ENCODE measurements at places on chromosomes 1 and 21.

- no peak for DNase-seq
Measured at GRCh38 chr1:201964261-201964660, 9.0 kb downstream of the TIMM17A start.

- peak; percentile 37 for DNase-seq
Measured at GRCh38 chr1:241998412-241998921, 431 bp downstream of the MAP1LC3C start.

DNA sequence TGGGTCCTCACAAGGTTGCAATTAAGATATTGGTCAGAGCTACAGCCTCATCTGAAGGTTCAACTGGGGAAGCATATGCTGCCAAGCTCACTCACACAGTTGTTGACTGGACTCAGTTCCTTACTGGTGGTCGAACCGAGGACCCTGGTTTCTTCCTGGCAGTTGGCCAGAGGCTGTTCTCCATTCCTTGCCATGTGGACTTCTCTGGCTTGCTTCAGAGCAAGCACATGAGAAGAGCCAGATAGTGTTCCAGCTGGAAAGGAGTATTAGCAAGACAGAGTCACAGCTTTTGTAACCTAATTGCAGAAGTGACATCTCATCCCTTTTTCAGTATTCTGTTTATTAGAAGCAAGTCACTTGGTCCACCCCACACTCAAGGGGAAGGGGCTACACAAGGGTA lies 23.6 kb downstream of the POU2F1 start:
- DNase-seq = no peak

DNA sequence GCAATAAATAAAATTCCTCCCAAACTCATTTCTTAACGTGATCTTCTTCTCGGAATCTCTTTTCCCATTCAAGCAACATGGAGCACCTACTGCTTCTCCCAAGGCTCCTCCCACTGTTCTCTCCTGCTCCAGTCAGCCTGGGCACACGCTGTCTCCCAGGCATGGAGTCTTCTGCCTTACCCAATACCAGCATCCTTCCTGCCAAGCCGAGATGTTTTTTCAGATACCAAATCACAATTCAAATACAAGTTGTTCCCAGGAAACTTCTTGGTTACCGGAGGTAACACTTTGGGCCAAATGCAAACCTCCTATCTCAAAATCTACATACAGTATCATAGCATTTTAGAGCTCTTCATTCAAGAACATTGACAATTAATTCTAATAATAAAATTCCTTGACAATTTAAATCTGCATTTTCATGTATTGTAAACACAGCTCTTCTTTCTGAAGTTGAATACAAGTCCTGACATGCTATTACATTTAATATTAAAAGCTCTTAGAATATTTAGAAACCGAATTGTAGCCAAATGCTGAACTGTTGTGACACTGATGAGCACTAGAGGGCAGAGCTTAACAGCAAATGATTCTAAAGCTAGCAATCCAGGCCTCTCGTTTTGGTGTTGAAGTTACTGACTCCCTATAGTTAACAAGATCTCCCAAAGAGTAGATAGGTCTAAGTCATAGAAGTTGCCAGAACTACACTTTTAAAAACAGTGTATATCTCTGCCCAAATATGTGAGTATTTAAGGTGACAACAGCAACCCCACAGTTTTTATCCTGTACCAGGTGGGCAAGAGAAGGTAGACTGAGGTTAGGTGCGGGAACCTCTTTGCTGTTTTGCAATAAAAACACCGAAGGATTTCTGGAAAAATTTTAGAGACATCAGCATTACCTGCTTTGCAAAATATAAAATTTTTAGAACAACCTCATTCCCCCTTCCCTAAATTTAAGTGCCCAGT lies 52.3 kb downstream of the BCAR3 start:
- DNase-seq = no peak

DNA sequence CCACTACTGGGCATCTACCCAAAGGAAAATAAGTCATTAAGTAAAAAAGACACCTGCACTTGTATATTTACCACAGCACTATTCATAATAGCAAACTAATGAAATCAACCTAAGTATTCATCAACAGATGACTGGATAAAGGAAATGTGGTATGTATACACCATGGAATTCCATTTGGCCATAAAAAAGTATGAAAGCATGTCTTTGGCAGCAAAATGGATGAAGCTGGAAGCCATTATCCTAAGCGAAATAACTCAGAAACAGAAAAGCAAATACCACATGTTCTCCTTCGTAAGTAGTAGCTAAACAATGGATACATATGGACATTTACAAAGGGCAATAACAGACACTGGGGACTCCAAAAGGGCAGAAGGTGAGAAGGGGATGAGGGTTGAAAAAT lies 485.7 kb upstream of the BRINP3 start:
- no peak for DNase-seq

GRCh38 chr1:177219554-177220458 lies 49.0 kb downstream of the BRINP2 start:
- no peak for DNase-seq

DNA sequence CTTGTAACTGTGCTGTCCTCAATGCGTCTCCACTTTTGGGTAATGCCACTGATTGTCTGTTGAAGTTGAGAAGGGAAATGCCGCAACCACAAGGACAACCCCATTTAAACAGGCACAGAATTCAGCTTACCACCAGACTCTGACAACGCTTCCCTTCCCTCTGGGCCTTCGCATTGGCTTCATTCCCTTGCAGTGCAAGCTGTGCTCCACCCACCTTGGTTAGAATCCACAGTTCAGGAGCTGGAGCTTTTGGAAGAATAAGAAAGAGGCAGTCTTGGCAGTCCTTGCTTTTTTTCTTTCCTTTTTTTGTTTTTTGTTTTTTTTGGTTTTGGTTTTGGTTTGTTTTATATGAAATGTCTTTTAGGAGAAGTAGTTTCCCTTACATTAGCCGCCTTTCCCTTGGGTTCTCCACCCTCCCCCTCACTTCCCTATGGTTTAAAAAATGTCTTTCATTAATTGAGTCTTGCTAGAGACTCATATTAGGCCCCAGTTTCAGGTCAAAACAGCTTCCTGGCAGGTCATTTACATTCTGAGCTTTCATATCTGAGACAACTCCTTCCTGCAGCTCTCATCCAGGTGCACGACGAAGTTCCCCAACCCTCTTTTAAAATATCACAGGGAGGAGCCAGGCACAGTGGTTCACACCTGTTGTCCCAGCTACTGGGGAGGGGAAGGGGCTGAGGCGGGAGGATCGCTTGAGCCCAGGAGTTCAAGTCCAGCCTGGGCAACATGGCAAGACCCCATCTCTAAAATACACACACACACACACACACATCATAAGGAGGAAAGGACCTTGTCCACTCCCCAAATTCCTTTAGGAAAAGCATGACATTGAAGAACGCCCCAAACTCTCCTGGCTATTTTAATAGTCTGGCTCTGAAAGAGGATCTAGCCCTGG lies 20.7 kb upstream of the LAX1 start:
- no peak for DNase-seq

GRCh38 chr1:101360506-101360905 lies 123.7 kb downstream of the S1PR1 start:
- no peak for DNase-seq

GRCh38 chr1:11854519-11854918 lies 4.2 kb downstream of the NPPB start:
- DNase-seq = no peak

GRCh38 chr1:58964880-58965279 lies 181.0 kb upstream of the JUN start:
- no peak for DNase-seq

DNA sequence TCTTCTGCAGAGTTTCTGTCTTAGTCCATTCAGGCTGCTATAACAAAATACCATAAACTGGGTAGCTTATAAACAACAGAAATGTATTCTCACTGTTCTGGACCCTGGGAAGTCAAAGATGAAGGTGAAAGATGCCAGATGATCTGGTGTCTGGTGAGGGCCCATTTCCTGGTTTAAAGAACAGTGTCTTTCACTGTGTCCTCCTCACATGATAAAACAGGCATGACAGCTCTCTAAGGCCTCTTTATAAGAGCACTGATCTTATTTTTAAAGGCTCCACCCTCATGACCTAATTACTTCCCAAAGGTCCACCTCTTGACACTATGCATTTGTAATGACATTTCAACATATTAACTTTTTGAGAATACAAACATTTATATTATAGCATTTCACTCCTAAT lies 250.2 kb upstream of the ZRANB2 start:
- no peak for DNase-seq

DNA sequence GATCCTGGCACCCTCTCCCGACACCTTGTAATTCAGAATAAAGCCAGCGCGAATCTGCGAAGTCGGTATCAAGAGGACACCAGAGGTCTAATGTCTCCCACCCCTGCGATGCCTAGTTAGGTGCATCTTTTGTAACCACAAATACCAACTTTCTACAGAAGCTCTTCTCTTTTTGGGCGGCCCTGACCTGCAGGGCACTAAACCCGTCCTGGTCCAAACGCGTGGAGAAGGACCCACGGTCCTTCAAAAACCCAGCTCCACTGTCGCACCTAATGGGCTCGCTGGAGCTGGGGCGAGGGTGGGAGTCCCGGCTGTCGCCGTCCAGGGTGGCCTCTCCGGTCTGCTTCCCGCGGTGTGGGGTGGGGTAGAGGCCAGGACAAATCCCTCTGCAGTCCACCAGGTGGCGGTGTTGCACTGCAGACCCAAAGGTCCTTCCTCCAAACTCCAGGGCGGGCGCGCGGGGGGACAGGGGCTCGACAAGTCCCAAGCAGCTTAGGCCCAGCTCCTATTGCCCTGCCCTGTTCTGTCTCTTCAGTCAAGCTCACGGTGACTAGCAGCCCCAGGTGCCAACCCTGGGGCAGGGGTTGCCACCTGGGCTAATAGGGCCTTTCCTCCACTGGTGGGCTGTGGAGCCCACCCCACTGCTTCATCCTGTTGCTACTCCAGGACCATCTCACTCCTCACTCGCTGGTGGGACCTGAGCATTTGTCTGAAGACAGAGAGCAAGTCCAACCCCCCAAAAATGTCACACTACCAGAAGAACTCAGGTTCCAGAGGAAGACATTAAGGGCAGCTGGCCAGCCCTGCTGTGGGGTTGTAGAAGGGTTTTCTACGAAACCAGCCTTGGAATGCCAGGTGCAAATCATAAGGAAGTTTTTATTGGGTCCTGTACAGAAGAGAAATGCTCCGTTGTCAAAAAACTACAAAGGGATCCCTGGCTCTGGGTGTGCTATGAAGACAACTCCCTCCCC lies 2.8 kb downstream of the HES3 start:
- DNase-seq = no peak

DNA sequence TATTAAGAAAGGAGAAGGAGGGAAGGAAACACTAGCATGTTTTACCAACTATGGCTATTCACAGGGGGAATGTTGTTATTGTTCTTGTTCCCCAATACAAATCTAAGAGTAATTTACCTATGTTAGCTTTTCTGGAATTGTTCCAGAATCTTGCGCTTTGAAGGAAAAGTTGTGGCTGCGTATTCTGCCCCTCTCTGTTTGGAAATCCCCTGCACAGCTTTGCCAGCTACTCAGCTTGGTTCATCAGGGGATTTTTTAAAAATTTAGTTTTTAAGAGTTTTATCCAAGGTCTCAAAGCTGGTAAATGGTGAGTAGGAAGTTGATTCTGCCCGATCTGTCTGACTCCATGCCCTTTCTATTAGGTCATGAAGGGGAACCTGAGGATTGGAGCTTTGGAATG lies 9.5 kb upstream of the IRF6 start:
- DNase-seq = no peak

- DNase-seq = no peak
Measured at GRCh38 chr1:152870831-152871730, 7.0 kb upstream of the SMCP start.

DNA sequence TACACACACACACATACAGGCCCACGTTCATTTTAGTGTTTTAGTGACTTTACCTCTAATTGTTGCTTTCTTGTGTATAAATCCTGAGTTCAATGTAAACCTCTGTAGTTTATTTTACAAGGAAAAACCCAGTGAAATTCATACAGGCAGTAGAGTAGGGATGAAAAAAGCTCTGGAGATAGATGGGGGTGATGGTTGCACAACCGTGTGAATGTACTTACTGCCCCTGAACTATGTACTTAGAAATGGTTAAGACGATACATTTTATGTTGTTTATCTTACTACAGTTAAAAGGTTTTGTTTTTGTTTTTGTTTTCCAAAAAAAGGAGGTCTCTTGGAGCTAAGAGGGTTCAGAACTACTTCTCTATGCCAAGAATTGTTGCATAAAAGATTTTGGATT lies 29.7 kb upstream of the PRDM15 start:
- DNase-seq = no peak

DNA sequence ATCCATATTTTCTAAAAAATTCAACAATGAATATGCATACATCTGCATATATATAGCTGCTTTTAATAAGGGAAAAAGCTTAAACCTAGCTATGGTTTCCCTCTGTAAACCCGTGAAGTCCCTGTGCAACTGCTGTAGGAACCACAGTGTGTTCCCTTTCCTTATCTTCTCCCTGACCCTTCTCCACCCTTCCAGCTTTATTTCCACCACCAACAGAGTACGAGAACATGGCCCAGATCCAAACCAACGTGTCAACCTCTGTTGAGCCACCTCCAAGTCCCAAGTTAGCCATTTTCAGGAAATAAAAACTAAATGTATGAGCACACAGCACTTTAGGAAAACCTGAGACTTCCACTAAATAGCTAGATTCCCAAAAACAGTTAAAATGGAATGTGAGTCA lies 20.3 kb downstream of the SUSD4 start:
- no peak for DNase-seq

GRCh38 chr21:39538453-39539042 lies 74.2 kb upstream of the B3GALT5 start:
- DNase-seq = no peak

GRCh38 chr1:53734650-53735211 lies 4.2 kb downstream of the GLIS1 start:
- DNase-seq = no peak

DNA sequence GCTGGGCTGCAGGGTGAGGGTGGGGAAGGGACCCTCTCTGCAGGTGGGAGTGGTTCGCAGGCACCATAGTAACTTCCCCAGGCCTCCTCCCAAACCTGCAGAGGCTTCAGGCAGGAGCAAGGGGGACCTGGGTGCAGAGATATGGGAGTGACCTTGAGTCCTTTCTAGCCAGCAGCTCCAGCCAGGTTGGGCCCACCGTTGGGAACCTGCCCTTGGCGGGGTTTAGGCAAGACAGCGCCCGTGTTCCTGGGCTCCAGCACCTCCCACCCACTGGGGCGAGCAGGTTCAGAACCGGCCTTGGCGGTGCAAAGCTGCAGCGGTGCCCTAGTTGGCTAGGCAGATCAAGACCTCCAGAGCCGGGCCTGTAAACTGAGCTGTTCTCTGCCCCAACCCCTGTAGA lies 2.2 kb upstream of the PRDM16 start:
- no peak for DNase-seq

- no peak for DNase-seq
Measured at GRCh38 chr1:1947493-1947892, 28.4 kb upstream of the TMEM52 start.

GRCh38 chr1:183862967-183863366 lies 58.0 kb downstream of the RGL1 start:
- DNase-seq = no peak

DNA sequence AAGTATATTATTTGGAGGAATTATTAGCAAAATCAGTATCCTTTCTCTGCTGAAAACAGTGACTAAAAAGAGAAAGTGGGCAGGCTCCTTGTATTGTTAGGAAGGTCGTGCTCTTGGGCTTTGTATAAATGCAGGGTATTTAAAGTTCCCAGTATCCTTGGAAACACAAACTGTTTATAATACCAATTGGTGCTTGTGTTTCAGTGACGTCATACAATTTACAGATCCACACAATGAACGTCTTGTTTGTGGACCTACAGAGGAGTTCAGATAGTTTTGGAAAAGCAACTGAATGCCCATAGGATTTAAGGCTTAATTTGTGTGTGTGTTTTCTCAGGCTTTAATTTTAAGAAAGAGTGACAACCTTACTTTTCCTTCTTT lies 168.2 kb downstream of the RASAL2 start:
- DNase-seq = no peak

GRCh38 chr21:38244885-38245869 lies 11.6 kb upstream of the KCNJ15 start:
- no peak for DNase-seq

- DNase-seq = no peak
Measured at GRCh38 chr1:118902711-118903191, 85.4 kb downstream of the TBX15 start.
